ENCODE measurements at places on chromosomes 6 and 20.

GRCh38 chr6:124669713-124670480 lies 292.3 kb upstream of the RNF217 start:
- H3K4me3 ChIP-seq: no peak overlapping the region
- H3K4me1 ChIP-seq: no peaks in the 10 kb centered on the region
- H3K27me3 ChIP-seq: no peaks in the 10 kb centered on the region
- no peak overlapping the region for H3K27ac ChIP-seq
- DNase-seq: no peak

- H3K36me3 ChIP-seq: no peaks in the 10 kb centered on the region
- H3K4me3 ChIP-seq: no peak overlapping the region
- H3K27me3 ChIP-seq: no peaks in the 10 kb centered on the region
- DNase-seq: peak; percentile 53
- H3K4me1 ChIP-seq: peaks cover 79% of the 10 kb centered on the region
Measured at GRCh38 chr6:159978291-159979135, 9.6 kb downstream of the IGF2R start.

- no peak for DNase-seq
- H3K27ac ChIP-seq: no peak overlapping the region
- no peak overlapping the region for H3K4me3 ChIP-seq
- no peaks in the 10 kb centered on the region for H3K4me1 ChIP-seq
Measured at GRCh38 chr6:153138930-153139329, 7.8 kb upstream of the RGS17 start.

DNA sequence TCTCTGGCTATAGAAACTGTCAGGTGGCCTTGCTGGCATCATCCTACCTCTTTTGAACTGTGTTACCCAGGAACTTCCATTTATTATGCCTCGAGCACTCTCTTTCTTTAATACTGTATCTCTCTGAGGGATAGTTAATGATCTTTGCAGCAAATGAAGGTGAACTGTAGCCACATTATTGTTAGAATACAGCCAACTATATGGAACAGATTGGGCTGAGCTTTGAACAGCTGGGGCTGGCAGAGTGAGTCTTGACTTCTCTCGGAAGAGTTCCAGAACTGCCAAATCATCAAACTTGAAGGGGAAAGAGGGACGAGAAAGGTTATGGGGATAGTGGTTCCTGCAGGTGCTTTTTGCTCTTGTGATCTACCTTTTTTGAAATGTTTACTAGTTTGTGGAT lies 237.7 kb downstream of the PRL start:
- H3K27me3 ChIP-seq: no peaks in the 10 kb centered on the region
- no peak overlapping the region for H3K4me3 ChIP-seq
- DNase-seq: no peak
- H3K36me3 ChIP-seq: no peaks in the 10 kb centered on the region
- H3K27ac ChIP-seq: no peak overlapping the region
- H3K4me1 ChIP-seq: peaks cover 10% of the 10 kb centered on the region

- H3K4me1 ChIP-seq: no peaks in the 10 kb centered on the region
- H3K36me3 ChIP-seq: no peaks in the 10 kb centered on the region
- DNase-seq: no peak
- H3K4me3 ChIP-seq: no peak overlapping the region
Measured at GRCh38 chr20:20327746-20328145, 40.2 kb upstream of the INSM1 start.

DNA sequence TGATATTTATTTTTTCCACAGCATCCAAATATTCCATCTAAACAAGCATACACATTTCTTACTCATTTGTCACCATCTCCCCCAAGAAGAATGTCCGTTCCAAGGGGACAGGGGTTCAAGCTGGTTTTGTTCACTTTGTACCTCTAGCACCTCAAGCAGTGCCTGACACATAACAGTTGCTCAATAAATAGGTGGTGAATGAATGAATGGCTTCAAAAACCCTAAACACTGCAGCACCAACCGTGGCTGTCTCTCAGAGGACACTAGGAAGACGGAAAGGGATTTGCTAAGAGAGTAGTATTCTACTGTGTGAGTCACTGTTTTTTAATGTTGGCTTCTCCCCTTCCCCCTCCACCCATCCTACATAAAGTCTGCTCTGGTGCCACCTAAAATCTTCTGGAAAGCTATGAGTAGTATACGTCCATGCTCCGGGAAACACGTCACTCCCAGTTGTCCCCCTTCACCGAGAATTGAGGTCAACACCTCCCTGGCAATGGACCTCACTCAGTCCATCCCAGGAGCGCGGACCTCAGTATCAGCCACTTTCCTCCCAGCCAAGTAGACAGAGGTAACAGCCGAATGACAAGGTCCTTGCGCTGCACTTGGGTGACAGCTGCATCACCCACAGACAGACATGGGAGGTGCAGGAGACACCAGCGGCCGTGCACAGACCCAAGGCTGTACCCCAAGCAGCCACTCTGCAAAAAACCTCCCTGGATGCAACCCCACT lies 107.4 kb downstream of the PREX1 start:
- no peak overlapping the region for H3K4me3 ChIP-seq
- no peak for DNase-seq
- no peaks in the 10 kb centered on the region for H3K27me3 ChIP-seq
- no peak overlapping the region for H3K27ac ChIP-seq

GRCh38 chr6:41505122-41506049 lies 40.8 kb upstream of the FOXP4 start:
- H3K27ac ChIP-seq: peak overlapping the region; percentile 17
- peaks cover 26% of the 10 kb centered on the region for H3K4me1 ChIP-seq
- H3K36me3 ChIP-seq: no peaks in the 10 kb centered on the region
- peaks cover 43% of the 10 kb centered on the region for H3K27me3 ChIP-seq

GRCh38 chr6:3902871-3903648 lies 53.9 kb downstream of the FAM50B start:
- H3K27me3 ChIP-seq: no peaks in the 10 kb centered on the region
- no peaks in the 10 kb centered on the region for H3K36me3 ChIP-seq

- DNase-seq: no peak
- no peaks in the 10 kb centered on the region for H3K36me3 ChIP-seq
- no peak overlapping the region for H3K27ac ChIP-seq
- no peaks in the 10 kb centered on the region for H3K27me3 ChIP-seq
Measured at GRCh38 chr20:33515569-33516216, 25.8 kb downstream of the CBFA2T2 start.

DNA sequence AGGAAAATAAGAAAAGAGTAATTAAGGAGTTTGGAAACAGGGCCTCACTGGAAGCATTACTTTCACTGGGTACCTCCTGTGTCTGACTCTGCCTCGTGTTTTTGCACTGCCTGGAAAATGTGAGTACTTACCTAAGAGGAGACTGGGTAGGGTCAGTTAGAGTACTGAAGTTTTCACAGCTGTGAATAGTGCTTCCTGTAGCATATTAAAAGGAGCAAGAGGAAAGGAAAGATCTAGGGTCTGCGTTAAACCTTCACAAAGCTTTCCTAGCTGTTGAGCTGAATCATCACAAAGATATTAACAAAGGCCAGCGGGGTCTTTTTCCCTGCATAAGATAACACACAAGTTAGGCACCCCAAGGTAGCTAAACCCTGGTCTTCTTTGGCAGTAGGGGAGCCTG lies 82.3 kb downstream of the MLIP start:
- H3K27ac ChIP-seq: no peak overlapping the region
- H3K4me3 ChIP-seq: no peak overlapping the region
- no peak for DNase-seq
- no peaks in the 10 kb centered on the region for H3K4me1 ChIP-seq

GRCh38 chr6:53410508-53411258 lies 61.9 kb upstream of the ELOVL5 start:
- H3K4me1 ChIP-seq: no peaks in the 10 kb centered on the region
- H3K27me3 ChIP-seq: no peaks in the 10 kb centered on the region
- no peak overlapping the region for H3K27ac ChIP-seq

- H3K4me3 ChIP-seq: no peak overlapping the region
- peaks cover 99% of the 10 kb centered on the region for H3K36me3 ChIP-seq
- H3K4me1 ChIP-seq: peaks cover 6% of the 10 kb centered on the region
- DNase-seq: no peak
- no peak overlapping the region for H3K27ac ChIP-seq
- H3K27me3 ChIP-seq: no peaks in the 10 kb centered on the region
Measured at GRCh38 chr20:35715652-35716051, 16.4 kb downstream of the ROMO1 start.

GRCh38 chr6:53846250-53846649 lies 51.4 kb downstream of the LRRC1 start:
- H3K4me3 ChIP-seq: no peak overlapping the region
- no peaks in the 10 kb centered on the region for H3K36me3 ChIP-seq
- no peaks in the 10 kb centered on the region for H3K27me3 ChIP-seq
- H3K27ac ChIP-seq: no peak overlapping the region
- no peaks in the 10 kb centered on the region for H3K4me1 ChIP-seq

GRCh38 chr6:110874880-110875547 lies 429 bp downstream of the AMD1 start:
- DNase-seq: peak; percentile 70
- H3K36me3 ChIP-seq: no peaks in the 10 kb centered on the region
- H3K27ac ChIP-seq: peak overlapping the region; percentile 96

- H3K4me3 ChIP-seq: no peak overlapping the region
- H3K36me3 ChIP-seq: no peaks in the 10 kb centered on the region
- H3K27ac ChIP-seq: no peak overlapping the region
Measured at GRCh38 chr6:123518441-123519188, 118.1 kb downstream of the TRDN start.

GRCh38 chr20:9458138-9458796 lies 56.1 kb upstream of the LAMP5 start:
- H3K27ac ChIP-seq: no peak overlapping the region
- peaks cover 3% of the 10 kb centered on the region for H3K36me3 ChIP-seq
- no peaks in the 10 kb centered on the region for H3K27me3 ChIP-seq

DNA sequence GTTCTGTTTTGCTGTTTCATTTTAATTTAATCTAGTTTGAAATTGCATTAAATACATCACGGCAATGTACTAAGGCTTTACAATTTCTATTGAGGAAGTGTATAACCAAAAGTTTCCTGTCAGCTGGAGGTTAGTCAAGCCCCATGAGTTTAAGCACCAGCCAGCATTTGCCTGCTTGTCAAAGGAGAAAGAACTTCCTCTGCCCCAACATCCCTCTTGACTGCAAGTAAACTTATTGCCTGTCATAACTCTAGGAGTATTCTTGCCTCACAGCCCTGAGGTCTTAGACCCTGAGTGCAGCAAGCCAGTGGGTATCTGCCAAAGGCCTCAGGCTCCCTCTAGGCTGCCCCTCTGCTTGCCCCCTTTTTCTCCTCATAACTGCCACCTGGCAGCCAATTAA lies 106.7 kb upstream of the INSM1 start:
- no peak overlapping the region for H3K4me3 ChIP-seq
- H3K27me3 ChIP-seq: no peaks in the 10 kb centered on the region
- no peaks in the 10 kb centered on the region for H3K36me3 ChIP-seq
- H3K4me1 ChIP-seq: no peaks in the 10 kb centered on the region
- H3K27ac ChIP-seq: no peak overlapping the region

All from suprapubic skin (tissue), 4 donors.